ENCODE measurements at places on chromosomes 5 and 9.

DNA sequence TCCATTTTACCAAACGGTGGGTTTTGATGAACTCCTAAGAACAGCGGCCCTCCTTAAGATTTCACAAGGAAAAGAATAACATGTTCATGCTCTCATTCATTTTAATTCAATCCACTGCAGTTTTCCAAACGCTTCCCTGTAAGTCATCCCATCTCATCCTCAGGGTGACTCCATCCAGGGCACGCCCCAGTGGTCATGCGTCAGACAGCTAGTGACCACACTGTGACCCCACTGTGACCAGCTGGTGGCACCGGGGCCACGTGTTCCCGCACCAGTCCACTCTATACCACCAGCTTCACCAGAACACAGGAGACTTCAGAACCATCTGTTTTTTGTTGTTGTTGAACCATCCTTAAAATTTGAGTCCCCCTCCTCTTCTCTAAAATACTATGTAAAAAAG is 14.3 kb downstream of the ATPSCKMT start:
- DNase-seq, result peak; percentile 70

GRCh38 chr9:16329671-16330113 is 540.8 kb downstream of the BNC2 start:
- DNase-seq, result peak; percentile 37

DNA sequence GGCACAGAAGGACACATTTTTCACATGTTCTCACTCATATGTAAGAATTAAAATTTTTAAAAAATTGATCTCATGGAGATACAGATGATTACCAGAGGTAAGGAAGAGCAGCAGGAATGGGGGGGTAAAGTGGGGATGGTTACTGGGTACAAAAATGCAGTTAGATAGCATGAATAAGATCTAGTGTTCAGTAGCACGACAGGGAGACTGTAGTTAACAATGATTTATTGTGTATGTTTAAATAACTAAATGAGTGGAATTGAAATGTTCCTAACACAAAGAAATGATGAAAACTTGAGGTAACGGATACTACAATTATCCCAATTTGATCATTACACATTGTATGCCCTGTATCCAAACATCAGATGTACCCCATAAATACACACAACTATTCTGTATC is 15.2 kb upstream of the TGFBI start:
- no peak for DNase-seq

DNA sequence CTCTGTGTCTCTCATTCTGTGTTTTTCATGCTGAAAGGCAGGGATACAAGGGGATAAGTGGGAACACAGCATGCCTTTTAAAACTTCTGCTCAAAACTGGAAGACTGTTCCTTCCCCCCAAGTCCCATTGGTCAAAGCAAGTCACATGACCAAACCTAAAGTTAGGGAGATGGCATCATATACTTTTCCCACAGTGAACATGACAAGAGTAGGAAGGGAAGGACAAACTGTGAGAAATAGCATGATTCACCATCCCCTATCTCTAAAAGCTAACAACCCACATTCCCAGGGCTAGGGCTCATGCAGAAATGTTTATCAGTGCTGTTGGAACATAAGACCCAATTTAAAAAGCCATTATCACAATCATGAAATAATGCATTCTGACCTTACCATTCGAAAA is 24.2 kb upstream of the SHISAL2B start:
- DNase-seq, result peak; percentile 47

DNA sequence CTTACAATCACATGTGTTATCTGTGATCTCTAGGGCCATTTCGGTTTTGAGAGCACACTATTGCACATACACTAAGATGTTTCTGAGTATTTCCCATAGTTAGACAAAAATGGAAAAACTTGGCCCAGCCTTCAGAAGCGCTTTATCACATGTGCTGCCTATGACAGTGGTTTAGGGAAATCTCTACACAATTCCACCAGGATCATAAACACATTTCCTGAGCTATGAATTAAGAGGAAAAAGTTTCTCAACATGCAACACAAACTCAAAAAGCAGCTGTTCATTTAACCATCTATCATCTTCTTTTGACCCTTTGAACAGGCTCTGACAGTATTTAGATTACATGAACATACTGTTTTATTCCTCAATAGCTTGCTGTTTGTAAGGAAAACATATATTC is 15.1 kb downstream of the FGF1 start:
- DNase-seq, result no peak

GRCh38 chr5:110638970-110639902 is 87.2 kb downstream of the TMEM232 start:
- no peak for DNase-seq

- no peak for DNase-seq
These were observed 42.8 kb downstream of the NRG2 start for GRCh38 chr5:140000332-140000731.

GRCh38 chr5:59139695-59140094 is 556.8 kb downstream of the RAB3C start:
- no peak for DNase-seq

DNA sequence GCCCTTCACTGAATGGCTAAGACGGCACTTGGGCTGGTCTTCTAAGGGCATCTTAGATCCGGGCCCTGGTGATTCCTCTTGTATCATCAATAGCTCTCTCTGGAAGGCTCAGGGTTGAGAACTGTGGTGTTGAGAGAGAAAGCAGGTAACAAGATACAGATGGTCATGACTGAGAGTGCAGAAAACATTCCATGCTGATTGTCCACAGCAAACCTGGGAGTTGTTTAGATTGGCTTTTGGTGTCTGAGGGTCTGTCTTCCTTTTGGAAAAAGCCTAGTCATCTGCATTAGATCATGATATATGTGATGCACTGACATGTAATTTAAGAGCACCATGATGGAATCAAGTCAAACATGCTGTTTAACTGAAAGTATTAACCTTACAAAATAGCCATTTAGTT is 331.9 kb downstream of the ADAMTS6 start:
- no peak for DNase-seq

DNA sequence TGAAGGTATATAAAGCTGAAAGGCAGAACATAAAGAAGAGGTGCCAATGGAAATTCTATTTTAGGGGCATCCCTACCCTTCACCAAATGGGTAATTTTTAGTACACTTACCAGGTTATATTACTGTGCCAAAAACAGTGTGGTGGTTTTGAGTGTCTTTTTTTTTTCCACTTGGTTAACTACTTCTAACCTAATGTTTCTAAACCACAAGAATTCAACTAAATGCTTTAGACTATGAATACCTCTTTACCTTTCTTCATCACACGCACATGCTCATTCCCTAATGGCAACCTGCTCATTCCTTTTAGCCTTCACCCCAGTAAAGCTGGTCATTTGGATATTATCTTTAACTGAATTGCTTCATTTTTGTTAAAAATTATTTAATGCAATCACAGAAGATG is 215.6 kb downstream of the PIK3R1 start:
- no peak for DNase-seq

DNA sequence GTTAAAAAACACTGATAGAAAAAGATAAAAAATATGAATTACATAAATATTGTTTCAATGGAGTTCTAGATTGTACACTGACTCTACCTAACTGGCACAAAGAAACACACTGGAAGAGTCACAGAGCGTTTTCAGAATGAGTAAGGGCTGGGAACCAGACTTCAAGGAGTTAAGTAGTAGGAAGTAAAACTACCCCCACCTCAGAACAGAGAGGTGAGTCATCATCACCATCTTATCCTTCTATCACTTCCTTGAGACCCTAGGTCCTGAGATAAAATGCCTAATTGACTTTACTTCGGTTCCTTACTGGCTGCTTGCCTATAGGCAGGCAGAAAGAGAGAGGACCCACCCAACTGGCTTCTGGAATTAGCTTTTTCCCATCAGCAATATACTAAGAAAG is 79.7 kb downstream of the ELAVL2 start:
- no peak for DNase-seq

DNA sequence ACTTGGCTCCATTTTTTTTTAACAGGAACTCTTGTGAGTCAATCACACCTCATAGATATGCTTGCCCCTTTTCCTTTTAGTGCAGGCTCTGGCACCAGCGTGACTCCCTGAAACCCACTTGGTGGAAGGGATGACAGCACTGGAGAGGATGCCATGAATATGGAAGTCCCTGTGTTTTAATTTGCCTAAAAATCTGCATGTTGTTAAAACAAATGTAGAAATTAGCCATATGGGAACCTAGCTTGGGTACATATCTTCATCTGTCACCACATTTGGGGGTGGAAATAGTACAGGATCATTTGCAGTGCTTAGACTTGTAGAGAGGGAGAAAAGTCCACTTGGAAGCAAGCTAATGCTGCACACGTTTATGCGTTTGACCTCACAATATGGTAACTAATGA is 179.0 kb downstream of the EBF1 start:
- no peak for DNase-seq

GRCh38 chr5:37777432-37778130 is 62.3 kb downstream of the GDNF start:
- DNase-seq, result peak; percentile 76

DNA sequence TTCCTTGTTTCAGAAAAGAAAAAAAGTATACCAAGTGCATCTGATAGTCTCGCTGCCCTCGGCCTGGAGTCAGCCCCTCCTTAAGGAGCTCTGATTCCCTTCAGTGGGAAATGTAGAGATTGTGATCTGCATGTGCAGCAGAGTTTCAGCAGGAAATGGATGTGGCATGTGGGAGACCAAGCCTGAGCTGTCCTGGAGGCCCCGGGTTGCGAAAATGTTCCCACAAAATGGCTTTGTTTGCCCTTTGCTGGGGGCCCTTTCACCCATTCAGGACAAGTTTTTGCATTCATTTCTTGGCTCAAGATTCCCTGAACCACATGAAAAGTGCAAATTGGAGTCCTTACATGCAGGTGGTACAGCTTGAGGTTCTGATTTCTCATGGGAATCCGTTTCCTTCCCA is 230.9 kb downstream of the GADD45G start:
- no peak for DNase-seq

DNA sequence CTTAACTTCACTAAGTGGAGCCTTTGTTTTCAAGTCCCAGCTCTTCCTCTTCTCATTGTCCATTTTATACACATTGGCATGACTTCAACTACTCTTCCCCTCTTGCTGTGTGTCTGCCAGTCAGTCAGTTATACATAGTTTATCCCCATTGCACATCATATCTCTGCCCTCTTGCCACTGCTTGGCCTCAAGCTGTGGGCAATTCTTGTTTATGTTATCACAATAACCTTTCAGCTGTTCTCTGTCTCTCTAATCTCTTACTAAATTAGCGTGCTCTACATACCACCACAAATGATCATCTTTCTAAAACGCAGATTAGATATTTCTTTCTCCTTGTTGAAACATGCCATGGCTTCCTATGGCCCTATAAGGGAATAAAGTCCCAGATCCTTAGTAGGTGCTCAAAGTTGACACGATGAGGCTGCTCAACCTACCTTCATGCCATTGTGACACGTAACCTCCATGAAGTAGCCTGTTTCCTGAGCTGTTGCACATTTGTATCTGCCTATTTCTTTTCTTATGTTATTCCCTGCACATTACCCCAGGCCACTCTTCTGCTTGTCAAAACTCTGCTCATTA is 239.3 kb downstream of the GAS1 start:
- no peak for DNase-seq

DNA sequence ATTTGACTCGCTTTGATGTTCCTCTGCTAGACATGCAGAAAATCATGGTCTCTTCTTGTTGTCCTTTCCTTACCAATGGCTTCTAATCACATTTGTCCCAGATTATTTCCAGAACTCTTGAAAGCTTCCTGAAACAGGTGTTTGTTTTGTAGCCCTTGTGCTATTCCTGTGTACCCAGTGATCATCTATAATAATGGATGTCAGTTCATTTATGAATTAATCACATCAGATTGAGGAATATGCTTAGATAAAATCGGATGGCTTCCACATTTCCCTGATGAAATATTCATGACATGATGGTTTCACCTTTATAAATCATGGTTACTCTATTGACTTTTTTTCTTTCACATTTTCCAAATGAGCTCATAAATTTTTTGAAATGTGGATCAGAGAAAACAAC is 359.0 kb upstream of the DMAC1 start:
- no peak for DNase-seq

DNA sequence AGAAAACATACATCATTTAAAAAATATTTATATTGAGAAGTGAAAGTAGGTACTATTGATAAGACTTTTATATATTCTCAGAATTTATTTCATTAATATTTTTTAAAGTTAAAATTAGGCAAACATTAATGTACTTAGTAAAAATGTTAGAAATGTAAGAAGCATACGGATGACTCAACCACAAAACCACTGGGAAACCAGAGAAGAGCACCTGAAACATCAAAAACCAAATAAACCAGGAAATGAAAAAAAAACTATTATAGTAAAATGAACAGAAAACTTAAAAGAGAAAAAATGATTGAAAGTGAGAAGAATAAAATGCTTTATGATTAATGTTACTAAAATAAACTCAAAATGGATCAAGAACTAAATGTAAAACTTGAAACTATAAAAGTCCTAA is 233.2 kb upstream of the DAB2 start:
- DNase-seq, result peak; percentile 25

DNA sequence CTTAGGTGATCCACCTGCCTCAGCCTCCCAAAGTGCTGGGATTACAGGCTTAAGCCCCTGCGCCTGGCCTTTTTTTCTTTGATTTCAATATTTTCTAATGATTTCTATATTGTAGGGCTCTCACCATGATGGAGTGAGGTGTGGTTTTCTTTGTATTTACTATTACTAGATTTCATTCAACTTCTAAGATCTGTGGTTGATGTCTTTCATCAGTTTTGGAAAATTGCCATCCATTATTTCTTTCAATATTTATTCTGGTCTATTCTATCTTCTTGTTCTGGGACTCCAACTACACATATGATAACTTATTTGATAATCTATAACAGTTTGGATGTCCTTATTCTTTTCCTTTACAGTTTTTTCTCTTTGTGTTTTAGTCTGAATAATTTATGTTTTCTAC is 31.9 kb downstream of the FBXO4 start:
- DNase-seq, result no peak

DNA sequence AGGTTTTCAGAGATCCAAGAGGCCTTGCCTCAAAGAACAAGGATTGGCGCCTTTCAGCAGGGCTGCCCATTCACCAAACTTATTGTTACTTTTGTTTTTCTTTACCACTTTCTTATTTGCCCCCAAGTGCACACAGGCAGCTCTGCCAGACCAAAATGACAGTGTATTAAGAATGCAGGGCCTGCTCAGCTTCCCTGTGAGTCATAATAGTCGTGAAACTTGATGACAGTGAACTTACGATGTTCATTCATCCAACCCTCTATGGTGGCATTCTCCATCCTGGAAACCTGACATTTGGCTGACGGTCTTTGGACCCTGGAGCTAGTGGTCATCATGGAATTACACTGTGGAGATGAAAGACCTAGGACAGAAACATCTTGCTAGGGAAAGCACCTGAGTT is 44.3 kb downstream of the UBE2QL1 start:
- peak; percentile 5 for DNase-seq

GRCh38 chr5:61198606-61199005 is 36.3 kb upstream of the SMIM15 start:
- DNase-seq, result no peak

GRCh38 chr5:106269252-106269843 is 1401.4 kb downstream of the EFNA5 start:
- no peak for DNase-seq

DNA sequence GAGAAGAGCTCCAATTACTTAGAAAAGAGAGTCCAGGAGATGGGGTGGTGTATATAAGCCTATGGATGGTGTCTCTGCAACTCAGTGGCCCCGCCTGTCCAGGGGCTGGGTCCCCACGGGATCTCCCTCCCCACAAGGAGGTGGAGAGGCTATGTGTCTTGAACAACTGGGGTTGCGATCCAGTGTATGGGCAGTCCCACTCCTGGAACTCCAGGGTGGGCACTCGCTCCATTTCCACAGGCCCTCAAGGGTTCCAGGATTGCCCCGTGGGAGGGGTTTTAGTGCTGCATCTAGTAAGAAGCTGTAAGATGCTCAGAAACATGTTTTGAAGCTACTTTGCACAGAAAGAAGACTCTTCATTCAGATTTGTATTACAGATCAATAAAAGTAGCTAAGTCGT is 558 bp upstream of the SMAD5 start:
- DNase-seq, result peak; percentile 19
